BJ (cell line): ENCODE measurements at places on chromosomes 11 and 22.

DNA sequence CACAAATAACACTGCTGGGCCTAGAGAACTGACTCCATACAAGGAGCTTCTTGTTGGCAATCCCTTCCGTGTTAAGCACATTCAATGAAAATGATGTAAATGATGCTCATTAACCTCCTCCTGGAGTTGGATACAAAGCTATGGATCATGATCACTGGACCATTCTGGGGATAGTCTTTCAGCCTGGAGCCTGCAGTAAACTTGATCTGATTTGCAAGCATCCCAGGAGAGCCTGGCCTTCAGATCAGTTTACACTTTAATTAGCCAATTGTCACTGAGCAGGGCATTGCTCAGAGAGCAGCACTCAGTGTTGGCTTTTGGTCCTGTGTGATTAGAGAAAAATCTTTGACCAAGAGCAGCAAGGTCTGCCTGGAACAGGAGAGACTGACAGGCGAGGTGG lies 45.6 kb downstream of the ARFGAP3 start:
- no peak for DNase-seq

DNA sequence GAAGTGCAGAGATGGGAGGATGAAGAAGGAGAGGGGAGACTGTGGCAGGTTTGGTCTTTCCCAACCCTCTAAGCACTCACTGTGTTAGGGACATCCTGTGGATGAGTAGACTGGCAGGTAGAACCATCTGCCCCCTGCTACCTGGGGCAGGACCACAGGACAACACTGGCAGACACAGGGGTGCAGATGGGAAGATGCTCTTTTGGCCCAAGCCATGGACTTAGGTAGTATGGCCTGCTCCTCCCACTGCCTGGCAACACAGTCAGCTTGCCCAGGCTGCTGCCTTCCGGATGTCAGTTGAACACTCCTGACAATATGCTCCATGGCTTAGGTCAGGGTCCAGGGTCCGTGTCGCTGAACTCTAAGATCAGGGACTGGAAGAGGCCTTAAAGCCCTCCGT lies 140.7 kb upstream of the NAV2 start:
- DNase-seq: no peak

DNA sequence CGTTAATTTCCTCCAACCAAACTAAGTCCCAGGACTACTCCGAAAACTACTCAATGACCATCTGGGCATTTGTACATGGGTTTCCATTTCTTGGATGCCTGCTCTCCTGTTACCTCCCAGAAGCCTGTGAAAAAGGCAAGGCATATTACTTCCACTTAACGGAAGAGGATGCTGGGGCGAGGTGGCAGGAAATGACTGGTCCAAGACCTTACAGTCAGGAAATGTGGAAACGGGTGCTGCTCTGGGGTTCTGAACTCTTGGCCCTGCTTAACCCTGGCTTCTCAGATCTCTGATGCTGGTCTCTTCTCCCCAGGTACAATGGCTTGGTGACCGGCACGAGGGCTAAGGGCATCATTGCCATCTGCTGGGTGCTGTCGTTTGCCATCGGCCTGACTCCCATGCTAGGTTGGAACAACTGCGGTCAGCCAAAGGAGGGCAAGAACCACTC lies 12.9 kb downstream of the ADORA2A start:
- DNase-seq: no peak

DNA sequence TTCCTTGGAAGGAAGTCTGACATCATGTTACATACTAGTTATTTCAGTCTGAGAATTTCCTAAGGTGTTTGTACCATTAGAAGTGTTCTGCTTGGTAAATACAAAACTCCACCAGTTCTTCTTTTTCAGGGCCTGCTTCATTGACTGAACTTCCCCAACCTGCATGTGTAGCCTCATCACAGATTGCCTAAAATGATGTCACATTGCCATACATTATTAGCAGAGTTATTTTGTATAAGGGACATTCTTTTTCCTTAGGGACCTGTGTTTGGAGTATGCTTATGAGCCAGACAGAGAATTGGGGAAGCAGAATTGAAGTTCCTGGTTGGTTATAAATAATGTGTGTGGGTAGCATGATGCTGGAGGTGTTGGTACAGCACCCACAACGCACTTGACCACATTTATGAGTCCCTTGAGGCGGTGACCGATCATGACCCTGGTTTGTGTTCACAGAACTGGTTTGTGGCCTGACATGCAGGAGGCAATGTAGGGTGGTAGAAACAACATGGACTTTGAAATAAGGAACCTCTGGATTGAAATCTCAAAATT lies 16.4 kb upstream of the MMP7 start:
- no peak for DNase-seq

GRCh38 chr11:45751430-45751829 lies 53.5 kb upstream of the SLC35C1 start:
- no peak for DNase-seq

DNA sequence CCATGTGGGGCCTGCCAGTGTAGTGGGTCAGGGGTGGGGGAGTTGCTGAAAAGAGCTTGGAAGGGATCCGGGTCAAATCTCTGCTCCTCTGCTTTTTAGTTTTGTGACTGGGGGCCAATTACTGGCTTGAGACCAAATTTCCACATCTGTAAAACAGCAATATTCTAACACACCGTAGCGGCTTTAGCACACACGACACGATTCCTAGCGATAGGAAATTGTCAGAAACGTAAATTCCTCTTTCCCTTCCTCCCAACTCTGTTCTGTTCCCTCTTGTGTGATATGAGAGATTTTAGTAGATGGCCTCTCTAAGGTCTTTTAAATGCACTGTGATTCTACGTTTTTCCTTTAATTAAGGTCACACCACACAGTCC lies 71.9 kb downstream of the MICAL2 start:
- DNase-seq: no peak

DNA sequence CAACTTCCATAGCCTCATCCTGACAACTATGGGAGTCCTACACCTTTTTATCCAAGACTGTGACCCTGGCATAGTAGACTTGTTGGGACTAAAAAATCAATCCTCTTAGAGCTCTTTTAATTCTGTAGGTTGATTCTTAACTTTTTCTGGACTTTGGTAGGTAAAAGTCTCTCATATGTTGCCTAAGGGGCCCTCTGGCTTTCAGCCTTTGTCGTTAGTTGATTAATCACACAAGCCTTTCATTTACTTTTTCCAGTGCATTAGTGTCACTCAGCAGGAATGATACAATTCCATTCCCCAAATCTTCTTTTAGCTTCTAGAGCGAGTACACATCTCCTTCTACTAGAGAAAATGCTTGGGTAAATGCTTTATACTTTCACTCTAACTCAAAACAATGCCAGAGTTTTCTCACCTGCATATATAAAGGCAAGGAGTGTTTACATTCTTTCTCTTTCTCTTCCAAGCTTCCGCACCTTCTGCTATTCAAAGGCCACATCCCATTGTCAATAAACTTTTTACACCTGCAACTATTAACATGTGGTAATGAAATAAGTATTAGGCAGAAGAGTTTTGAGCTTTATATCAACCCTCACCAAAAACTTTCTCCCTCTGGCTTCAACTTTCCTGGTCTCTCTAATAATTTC lies 516.6 kb downstream of the FAM181B start:
- DNase-seq: no peak
